ENCODE measurements at places on chromosomes 6 and 20.

DNA sequence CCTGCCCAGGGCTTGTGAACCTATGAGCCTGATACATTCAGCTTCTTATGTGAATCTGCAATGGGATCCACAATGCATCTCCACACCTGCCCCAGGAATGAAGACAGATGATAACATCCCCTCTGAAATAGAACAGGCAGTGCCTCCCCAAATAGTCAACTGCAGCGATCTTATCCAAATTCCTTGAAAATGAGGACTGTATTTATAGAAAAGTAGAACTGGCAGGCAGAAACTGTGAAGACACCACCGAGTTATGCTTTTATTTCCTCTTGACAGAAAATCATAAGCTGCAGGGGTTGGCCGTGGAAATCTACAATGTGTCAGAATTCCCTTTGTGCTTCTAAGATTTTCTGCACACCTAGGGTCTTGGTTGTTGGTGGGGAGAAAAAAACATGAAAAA, 270.3 kb downstream of the TBC1D7 start:
- no peak for DNase-seq

- DNase-seq = no peak
Observed at GRCh38 chr20:50187403-50188051, 3.1 kb upstream of the CEBPB start.

- DNase-seq = no peak
Observed at GRCh38 chr20:47792021-47792618, 6.8 kb upstream of the SULF2 start.

- DNase-seq = no peak
Observed at GRCh38 chr6:21504790-21505189, 88.8 kb upstream of the SOX4 start.

GRCh38 chr6:54037277-54037779, 73.9 kb upstream of the MLIP start:
- no peak for DNase-seq

- no peak for DNase-seq
Observed at GRCh38 chr20:41632896-41633295, 14.7 kb upstream of the CHD6 start.

DNA sequence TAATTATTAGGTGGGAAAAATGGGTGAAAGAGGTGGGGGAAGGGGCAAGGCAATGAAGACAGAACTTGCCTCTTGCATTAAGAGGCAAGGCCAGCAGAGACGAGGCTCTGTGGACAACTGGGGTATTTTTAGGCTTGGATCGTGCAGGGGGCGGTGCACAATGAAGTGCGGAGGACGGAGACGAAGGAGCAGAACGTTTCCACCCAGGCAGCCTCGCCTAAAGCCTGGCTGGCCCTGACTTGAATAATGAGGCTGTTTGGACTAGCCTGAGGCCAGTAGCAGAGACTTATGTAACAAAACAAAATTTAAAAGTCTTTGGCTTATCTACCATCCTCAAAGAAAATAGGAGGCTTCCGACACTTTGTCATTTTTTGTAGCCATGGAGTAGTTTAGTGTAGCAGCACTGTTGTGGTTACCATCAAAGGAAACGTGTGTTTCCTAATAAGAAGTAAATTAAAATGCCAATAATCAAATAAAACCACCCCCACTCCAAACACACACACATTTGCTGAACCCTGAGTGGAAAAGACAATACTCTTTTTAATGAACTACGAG, 370.0 kb upstream of the CNR1 start:
- no peak for DNase-seq

DNA sequence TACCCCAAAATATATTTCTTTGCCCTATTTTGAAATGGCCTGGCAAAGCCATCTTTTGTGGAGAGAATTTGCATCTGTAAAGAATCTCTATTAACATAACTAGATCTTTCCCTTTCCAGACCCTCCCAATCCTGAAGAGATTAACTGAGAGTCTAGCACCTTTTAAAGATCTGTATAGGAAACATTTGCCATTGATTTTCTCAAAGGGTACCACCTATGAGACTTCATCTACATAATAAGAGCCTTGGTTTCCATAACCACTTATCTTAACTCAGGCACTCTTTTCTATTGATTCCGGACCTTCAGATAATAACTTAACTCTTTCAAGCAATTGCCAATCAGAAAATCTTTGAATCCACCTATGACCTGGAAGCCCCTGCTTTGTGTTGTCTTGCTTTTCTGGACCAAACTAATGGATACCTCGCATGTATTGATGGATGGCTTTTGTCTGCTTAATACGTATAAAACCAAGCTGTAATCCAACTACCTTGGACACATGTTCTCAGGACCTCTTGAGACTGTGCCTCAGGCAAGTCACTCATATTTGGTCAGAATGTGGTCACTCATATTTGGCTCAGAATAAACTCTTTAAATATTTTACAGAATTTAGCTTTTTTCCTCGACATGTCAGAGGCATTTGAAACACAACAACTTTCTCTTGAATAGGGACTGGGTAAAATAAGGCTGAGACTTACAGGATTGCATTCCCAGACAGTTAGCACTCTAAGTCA, 31.4 kb downstream of the SLC22A2 start:
- no peak for DNase-seq

- no peak for DNase-seq
Observed at GRCh38 chr6:136710877-136711552, 81.3 kb downstream of the MAP3K5 start.

- DNase-seq = no peak
Observed at GRCh38 chr6:16857969-16858592, 96.8 kb upstream of the ATXN1 start.

GRCh38 chr6:44049163-44049988, 77.9 kb downstream of the MRPL14 start:
- DNase-seq = no peak

- no peak for DNase-seq
Observed at GRCh38 chr6:87444362-87444761, 28.4 kb upstream of the SLC35A1 start.

DNA sequence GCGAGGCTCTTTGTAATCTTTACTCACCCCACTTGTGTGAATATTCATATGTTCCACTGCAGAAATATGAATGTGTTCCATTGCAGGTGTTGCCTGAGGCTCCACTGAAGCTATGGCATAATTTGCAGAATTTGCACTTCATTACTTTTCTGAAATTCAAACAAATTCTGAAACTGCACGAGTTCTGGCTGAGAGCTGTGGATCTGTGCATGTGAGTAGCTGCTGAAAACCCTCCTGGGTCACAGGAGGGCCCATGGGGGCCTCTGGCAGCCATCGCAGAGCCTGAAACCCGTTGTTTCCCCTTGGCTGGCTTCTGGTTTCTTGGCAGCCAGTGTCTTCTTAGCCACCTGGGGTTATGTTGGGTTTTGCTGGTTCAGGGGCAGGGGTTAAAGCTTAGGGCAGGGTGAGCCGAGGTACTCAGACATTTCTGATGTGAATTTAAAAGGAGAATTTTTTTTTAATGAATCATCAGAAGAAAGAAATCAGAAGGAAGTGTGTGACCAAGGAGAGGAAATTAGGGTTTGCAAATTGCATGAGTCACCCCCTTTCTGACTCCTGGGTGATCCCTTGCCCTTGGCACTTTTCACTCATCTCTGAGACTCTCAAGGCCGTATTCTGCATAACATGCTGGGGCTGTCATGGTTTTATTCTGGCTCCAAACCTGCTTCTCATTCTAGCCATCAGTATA, 40.6 kb downstream of the TOX2 start:
- peak; percentile 47 for DNase-seq
